NCI-H446 (cell line): ENCODE measurements at places on chromosomes 7 and 10.
A peak's percentile ranks its signal among the peaks of the same experiment; 100 is the strongest.

GRCh38 chr7:35342786-35343185, 88.9 kb upstream of the TBX20 start:
- no peak for DNase-seq

DNA sequence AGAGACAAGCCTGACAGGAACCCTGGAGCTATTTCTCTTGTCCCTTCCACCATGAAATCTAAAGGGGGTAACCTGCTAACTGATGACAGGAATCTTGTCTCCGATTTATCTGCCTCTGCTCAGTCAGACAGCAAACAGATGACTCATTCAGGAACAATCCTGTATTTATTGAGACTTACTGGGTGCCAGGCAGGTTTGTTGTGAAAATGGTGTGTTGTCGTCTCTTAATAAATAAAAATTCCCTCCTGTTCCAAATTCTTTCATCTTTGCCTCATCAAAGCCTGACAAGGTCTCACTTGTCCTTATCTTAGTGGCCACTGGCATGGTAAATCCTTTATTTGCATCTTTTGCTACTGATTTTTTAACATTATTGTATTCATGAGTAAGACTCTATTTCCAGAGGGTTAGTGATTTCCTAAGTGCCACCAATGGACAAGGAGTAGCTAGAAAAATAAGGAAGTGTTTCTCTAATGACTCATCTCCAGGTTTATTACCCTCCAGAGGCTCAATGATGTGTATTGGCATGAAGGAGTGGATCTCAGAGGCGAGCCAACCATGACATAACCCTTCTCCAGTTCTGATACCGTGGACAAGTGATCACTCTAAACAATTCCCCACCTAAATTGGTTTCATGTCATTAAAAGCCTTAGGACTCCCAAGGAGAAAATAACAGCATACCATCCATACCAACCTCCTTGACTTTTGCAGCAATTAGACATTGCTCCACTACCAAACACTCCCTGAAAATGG, 724.0 kb downstream of the GRID1 start:
- peak; percentile 33 for DNase-seq

- no peak for DNase-seq
These were observed 12.2 kb upstream of the NMT2 start for GRCh38 chr10:15180736-15181135.

- DNase-seq, result no peak
These were observed 84.2 kb upstream of the CREB5 start for GRCh38 chr7:28328146-28328545.

- no peak for DNase-seq
These were observed 113.8 kb downstream of the EPDR1 start for GRCh38 chr7:38034062-38034908.

DNA sequence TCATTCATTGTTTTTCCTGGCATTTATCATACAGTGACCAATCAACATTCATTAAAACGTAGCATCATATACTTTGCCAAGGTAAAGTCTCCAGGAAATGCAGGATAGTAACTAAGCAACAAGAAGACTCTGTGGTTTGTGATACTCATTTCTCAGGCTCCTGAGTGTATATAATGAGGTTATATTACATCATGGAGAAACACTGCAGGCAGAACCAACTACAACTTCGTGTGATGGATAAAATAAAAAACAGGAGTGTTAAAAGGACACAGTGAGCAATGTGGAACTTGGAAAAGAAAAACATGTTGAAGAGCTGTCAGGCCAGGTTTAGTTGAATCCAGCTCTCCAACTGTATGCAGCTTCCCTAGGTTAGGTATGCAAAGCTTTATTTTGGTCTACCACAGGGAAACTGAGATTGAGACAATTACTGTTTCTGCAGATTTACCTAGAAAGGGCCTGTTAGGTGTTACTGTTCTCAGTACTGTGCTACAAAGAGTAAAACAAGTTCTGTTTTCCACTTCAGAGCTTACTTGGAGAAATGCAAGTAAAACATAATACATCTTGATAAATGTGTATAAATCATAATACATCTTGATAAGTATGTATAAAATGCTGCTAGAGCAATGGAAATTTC, 7.8 kb upstream of the CCNY start:
- DNase-seq, result no peak

DNA sequence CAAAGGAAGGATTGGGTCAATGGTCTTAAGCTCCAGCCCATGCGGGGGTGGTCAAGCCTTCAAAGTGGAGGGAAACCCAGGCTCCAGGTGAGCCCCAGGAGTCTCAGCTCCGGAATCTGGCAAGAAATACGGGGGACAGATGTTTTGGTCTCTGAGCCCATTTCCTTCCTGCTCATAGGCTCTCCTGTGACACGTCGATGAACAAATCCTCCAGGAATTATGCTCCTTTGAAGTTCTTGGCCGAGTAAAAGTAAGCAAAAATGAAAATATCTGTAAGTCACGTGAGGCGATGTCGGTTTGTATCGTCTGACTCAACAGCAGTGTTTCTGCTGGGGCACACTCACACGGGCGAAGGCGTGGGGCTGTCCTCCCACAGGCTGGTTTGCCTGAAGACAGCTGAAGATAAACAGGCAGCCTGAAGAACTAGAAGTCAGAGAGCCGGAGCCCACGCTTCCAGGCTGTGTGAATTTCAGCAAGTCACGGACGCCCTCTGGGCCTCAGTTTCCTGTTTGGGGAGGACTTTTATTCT, 52.6 kb upstream of the SMNDC1 start:
- DNase-seq, result no peak

GRCh38 chr10:42932116-42932515, 144.8 kb upstream of the RET start:
- DNase-seq, result no peak

GRCh38 chr10:78438907-78439809, 405.5 kb downstream of the RPS24 start:
- no peak for DNase-seq

DNA sequence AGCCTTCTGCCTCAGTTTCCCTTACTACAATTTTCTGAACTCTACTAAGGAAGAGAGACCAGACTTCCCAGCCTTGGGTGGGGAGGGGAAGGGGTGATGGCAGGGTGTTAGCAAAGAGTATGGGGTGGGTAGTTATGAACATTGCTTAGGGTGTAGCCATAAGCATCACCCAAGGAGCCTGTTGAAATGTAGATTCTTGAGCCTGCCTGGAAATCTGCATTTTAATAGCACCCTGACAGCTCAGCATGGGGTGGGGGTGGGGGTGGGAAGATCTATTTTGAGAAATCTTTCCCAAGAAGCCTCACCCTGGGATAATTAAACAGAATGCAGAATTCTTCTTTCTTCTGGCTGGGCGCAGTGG, 164.8 kb downstream of the NRF1 start:
- DNase-seq, result no peak

GRCh38 chr10:13706175-13706574, 119.4 kb downstream of the PRPF18 start:
- DNase-seq, result no peak

- DNase-seq, result no peak
These were observed 4.9 kb upstream of the BLOC1S2 start for GRCh38 chr10:100291356-100291755.

DNA sequence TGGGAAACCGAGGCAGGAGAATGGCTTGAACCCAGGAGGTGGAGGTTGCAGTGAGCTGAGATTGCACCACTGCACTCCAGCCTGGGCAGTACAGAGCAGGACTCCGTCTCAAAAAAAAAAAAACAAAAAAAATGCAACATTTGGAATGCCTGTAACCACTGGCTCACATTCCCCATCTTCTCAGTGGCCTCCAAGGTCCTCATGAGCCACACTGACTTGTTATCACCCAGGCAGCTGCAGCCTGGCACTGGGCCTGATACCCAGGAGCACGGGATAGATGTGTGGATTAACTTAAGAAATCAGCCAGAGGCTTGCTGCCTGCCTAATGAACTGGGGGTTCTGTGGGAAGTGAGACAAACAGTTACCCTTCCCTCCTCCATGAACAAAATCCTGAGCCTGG, 23.0 kb downstream of the JCAD start:
- DNase-seq, result no peak

GRCh38 chr7:36287371-36288241, 102.1 kb upstream of the ANLN start:
- DNase-seq, result no peak

DNA sequence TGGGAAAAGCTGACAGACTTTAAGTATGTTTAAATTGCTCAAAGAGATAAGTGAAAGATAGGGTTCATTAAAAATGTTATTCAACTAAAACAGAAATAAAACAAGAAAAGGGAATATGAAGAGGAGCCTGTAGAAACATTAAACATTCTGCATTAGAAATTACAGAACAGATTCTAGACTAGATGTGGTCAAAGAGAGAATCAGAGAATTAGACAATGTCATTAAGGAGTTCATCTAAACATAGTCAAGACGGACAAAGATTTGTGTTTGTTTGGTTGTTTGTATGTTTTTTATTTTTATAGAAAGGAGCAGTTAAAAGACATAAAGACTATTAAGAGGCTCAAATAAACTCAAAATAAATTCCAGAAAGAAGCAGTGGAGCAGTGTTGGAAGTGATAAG, 80.0 kb downstream of the NKX6-2 start:
- DNase-seq, result no peak

DNA sequence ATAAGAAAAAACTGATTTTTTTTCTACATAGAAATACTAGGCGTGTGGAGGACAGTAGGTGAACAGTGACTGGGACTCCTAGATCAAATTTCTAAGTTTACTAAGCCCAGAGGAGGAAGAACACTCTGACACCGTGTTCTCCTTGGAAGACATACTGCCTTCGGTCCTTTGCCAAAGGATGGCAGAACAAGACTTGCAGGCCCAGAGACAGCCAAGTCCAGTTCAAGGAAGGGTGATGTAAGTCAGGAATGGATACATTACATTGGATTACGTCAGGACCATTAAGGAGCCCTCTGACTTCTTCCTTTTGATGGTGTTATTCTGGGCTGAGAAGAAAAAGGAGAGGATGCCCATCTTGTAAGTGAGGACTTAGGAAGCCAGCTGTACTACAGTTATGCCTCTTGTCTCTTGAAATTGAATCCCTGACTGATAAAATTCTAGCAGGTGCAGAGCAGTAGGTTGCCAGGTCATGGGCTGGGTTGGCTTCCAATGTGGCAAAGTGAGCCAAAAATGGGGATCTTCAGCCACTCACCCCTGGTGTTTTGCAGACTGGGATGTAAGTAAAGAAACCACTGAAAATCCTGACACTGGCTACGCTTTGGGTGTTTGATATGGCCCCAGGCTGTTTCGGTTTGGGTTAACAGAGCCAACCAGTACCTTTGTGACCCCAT, 45.1 kb downstream of the RELN start:
- no peak for DNase-seq

DNA sequence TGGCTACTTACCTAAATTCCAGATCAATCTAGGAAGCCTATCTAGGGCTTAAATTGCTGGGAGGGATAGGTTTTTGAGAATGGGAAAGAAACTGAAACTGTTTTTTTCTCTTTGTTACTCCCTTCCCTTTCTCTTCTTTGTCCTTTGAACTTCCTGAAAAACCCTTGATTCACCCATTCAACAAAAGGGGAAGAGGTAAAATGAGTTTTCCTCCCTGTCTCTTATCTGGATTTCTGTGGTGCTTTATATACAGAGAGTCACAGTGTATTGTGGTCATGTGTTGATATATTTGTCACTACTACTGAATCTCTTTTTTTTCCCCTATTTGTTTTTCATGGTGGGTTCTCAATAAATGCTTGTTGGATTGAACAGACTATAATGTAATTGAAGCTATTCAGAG, 19.8 kb upstream of the NUP205 start:
- DNase-seq, result no peak

DNA sequence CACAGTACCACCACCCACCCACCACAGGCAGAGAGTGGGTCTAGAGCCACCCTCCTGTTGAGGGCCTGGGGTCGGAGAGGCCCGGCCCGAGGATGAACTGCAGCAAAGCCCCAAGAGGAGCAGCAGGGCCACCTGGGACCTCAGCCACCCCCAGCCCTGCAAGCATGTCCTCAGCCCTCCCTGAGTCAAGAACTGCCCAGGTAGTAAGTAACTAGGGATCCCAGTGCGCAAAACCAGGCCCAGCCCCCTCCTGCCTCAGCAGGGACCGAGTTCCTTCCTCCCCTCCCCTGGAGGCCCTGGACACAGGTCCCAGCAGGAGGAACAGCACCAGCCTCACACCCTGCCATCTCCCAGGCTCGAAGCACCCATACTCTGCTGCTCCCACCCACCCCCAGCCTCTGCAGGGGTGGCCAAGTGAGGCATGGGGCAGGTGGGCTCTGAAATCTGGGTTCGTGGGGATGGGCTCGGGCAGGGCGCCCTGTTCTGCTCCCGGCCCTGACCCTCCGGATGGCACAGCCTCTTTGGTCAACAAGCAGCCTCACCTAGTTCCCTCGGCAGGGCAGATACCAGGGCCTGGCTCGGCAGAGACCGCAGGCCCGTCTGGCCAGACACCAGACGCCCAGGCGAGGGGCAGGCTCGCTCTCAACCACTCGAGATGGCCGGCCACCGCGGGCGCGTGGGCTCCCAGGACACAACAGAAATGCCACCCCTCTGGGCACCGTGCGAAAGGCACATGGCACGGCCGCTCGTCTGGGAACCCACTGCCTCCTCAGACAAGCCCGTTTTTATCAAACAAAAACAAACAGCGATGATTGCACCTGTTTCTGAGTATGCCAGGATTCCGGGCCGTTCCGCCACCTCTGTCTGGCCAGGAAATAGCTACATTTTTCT, 15.2 kb downstream of the PDGFA start:
- no peak for DNase-seq

DNA sequence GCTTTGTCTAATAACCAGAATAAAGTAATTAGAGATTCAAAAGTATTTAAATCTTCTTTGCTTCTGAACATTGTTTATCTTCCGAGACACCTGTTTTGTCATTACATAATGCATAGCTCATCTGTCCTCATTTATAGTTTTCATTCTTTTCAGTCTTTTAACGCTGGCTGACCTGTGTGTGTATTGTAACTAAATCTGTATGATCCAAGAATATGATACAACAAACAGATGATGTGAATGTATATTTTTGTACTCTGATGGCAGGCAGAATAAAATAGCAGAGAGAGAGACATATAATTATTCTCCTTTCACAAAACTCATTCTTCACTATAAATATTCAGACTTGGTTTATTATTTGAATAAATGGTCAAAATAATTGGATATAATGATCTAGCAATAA, 80.6 kb downstream of the ORC5 start:
- DNase-seq, result no peak

DNA sequence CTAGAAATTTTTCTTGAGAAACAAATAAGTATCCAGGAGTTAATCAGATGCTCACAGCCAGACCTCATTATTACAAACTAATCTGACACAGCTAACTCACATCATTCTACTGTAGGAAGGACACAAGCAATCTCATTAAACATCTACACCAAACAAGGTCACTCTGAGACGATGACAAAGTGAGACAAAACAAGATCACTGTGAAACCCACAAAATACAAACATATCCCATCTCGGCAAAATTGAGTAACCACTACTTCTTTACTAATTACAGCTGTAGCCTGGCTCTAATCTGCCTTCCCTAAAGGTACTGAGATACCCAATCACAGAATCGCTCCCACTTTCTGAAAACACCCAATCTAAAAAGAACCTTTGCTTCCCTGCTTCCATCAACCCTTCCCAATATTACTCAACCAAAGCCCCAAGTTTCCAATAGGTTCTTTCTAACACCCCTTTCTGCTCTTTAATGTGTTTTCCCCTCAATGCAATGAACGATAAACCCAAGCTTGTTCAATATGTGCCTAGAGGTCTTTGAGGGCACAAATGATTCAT, 26.9 kb downstream of the CCDC6 start:
- no peak for DNase-seq
